ENCODE measurements at places on chromosomes 4 and X. TPM values are rescaled to one million over a fixed set of nuclear protein-coding genes. Genes with fewer than 3 reads are reported as not detected.
A peak's percentile ranks its signal among the peaks of the same experiment; 100 is the strongest.

DNA sequence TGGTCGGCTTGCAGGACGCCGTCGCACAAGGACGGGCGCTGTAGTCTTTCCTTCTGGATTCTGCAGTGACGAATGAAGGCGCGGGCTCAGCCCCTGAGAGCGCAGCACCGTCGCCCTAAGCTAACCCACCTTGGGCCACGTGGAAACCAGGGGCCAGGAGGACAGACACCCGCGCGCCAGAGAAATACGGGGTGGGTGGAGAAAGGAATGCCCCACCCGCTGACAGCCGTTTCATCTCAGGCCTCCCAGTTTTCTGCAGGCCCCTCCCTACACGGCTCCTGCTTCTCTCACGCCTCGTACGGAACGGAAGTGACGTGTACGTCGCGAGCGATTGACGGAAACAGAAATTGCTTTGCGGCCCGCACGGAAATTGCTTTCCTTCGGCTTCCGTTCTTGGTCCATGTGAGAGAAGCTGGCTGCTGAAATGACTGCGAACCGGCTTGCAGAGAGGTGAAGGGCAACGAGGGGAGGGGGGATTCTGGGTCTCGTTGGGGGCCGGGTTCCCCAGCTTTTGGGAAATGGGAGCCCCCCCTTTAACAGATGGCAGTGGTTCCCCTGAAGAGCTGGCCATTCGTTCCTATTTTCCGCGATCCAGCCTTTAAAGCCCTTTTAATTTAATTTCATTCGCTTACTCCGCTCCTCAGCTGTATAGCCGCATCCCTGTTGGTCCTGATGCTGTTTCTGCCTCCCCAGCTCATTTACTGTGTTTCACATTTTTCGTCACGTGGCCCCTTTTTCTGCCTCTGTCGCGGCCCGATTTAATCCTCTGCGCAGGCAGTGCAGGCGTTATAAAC is at the start of gene UTP14A:
Gene UTP14A, plus strand, starts transcription at position 378 of the 794 bp plus-strand sequence. Its CDS starts 47 bp downstream, at position 425.
- DNase-seq, result peak; percentile 91

DNA sequence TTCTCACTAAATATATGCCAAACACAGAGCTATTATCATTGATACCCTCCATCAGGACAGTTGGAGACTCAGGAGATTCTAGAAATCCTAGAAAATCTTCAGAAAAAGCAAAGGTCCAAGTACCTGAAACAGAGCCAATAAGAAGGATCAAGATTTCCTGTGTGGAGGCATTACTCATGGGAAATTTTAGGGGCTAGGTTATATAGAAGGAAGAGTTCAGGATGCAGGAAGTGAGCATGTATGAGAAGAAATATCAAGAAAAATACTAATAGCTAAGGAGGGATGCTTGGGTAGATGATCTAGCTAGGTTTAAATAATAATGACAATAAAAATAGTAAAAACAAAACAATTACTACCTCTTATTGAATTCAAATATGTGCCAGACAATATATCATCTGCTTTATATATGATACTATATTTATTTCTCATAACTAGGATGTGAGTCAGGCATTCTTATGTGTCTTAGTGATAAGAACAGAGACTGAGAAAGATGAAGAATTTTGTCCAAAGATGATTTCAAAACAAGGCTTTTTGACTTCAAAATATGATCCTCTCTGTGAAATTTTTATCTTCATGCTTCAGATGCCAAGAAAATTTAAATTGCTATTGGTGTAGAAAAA is 66.4 kb upstream of the HHIP start:
- DNase-seq, result no peak

DNA sequence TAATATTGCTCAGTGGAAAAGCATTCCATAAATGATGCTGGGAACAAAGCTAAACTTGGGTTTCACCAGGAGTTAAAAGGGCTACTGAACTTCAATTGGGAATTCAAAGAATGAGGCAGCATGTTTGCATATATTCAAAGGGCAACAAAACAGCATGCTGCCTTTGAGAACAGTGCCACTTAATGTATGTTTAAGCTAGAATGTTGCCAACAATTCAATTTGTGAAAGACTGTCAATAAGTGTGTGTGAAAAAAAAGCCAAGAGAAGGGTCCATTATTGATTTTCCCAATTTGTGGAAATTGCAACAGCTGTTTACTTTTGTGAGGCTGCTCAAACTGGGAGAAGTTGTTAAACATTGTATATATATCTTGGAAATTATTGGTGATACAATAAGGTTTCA is 701.9 kb upstream of the ACTRT1 start:
- DNase-seq, result no peak

GRCh38 chrX:30504309-30504708 is 73.3 kb downstream of the TASL start:
- peak; percentile 45 for DNase-seq

DNA sequence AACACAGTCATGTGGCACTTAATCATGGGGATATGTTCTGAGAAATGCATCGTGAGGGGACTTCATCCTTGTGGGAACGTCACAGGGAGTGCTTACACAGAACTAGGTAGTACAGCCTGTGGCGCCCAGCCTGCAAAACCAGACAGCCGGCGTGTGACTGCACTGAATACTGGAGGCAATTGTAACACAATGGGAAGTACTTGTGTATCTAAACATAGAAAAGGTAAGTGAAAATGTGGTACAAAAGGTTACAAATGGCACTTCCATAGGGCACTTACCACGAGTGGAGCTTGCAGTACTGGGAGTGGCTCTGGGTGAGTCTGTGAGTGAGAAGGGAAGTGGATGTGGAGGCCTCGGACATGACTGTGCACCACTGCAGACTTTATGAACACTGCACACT is 5.2 kb downstream of the TLR3 start:
- no peak for DNase-seq

DNA sequence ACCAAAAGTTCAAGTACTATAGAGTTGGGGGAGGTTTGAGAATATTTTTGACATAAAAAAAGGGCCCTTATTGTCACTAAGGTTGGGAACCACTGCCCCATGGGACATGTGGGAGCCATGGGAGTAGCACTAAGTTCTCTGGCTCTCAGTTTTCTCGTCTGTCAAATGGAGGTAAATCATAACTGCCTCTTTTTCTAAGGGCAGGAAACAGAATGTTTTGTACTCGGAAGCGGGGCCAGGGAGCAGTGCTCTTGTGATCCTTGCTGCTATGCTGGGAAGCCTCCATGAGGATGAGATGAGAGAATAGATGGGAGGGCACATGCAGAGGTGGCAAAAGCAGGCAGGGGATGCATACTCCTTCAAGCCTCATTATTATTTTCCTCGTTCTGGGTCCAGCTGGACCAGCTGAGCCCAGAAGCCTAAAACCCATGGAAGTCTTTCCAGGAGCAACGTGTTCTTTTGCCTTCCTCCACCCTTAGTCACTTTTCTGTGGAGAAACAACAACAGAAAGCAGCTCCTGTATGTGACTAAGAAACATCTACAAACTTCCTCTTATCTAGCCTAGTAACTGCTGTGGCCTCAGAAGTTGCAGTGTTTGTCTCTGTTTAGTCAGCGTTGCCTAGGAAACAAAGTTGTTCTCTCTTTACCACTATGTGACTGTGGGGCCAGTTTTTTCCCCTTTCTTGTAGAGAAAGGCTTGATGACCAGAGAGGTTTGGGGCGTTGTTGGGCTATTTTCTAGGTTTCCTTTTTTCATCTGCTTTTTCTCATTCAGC is 64.8 kb downstream of the TSC22D3 start:
- DNase-seq, result peak; percentile 69

- DNase-seq, result no peak
Observed at GRCh38 chr4:11701966-11702725, 273.5 kb upstream of the HS3ST1 start.

DNA sequence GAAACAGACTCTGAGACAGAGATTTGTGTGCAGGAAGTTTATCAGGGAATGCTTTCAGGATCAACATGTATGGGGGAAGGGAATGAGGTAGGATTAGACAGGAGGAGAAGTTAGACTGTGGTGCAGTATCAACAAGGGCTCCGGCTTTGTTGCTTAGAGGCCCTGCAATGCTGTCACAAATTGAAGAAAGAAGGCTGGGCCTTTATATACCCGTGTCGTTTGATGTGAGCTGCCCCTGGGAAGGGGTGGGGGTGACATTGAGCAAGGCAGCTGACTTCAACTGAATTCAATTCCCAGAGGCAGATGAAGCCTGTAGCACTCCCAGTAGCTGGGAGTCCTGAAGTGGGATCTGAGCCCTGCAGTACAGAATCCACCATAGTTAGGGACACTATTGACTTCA is 29.5 kb upstream of the USP9X start:
- DNase-seq, result no peak

- DNase-seq, result no peak
Observed at GRCh38 chr4:24722026-24722568, 73.3 kb upstream of the SOD3 start.

DNA sequence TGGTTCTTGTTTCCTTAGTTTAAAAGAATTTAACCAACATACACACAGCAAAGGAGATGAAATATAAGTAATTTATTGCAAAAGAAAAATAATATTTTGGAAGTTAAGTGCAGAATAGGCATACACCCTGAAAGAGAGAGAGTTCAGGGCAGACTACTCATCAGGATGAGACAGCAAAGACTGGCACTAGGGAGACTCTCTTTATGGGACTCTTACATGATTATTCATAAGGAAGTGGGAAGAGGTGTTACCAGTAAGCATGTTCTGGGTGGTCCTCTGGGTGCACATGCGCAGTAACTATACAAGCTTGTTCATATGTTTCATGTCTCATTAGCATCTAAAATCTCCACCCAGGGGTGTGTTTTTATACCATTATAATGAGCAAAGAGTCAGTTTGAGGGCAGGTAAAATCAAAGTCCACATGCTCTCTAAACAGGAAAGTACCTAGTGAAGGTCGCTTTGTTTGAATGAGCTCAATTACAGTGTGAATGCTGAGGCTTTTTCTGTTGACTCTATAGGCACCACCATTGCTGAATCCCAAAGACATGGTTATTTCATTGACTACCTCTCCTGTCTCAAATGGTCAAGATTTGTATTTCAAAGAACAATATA is 38.2 kb upstream of the PRDM5 start:
- DNase-seq, result no peak

DNA sequence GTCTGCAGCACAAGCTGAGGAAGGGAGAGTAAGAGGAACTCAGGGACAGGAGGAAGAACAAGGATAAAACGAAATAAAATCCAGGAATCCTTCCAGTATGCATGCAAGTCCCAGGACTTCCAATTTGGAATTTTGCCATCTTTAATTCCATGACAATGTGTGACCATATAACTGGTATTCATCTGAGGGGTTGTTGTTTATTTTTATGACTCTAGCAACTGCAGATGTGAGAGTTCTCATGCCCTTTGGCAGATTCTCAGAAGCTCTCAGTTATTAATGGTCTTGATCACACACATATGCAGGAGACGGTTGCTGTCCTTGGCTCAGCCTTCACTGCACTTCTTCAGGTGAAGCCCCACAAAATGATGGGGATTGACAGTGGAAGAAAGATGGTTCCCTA is 148.2 kb downstream of the SMIM20 start:
- DNase-seq, result no peak

GRCh38 chr4:61783050-61783449 is 582.9 kb downstream of the ADGRL3 start:
- DNase-seq, result no peak

DNA sequence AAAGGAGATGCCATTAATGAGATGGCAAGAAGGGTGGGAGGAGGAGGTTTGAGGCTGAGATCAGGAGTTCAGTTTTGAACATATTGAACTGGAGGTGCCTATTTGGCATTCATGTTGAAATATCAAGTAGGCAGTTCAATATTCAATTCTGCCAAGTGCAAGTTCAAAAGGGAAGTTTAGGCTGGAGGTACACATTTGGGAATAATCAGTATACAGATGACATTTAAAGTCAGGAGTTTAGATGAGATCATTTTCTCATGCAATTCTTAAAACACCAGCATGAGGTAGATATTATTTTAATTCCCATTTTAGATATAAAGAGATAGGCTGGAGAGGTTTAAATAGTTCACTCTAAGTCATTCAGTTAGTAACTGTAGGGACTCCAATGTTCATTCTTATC is 26.1 kb downstream of the COQ2 start:
- no peak for DNase-seq

DNA sequence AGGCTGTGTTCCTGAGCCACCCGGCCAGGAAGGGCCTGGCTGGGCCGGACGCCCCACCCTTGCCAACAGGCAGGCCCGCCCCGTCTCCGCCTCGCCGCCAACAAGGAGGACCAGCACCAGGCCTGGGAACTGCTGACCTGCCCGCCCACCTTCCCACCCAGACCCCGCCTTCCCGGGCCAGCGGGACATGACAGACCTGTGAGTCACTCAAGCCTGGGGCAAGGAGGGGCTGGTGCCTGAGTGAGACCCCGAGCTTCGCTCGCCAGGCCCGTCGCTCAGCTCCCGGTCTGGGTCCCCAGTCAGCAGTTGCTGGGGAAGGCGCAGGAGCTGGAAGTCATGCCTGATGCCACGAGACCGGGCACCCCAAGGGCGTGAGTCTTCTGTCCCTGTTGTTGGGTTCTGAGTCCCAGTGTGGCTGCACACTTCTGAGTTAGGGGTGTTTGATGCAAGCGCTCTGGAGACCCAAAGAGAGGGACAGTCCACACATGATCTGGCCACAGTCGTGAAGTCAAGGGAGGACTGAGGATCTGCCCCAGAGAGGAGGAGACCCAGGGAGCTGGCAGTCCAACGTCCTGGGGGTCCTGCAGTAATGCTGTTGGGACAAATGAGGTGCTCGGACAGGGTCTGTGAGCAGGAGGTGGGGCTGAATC is at the start of gene DNASE1L1:
Gene DNASE1L1, minus strand, starts transcription at position 33 of the 650 bp plus-strand sequence. CDS start 3,686 bp downstream, outside the sequence.
- DNase-seq, result no peak

- DNase-seq, result no peak
Observed at GRCh38 chrX:39616098-39616729, 481.5 kb downstream of the BCOR start.

- DNase-seq, result no peak
Observed at GRCh38 chrX:48493890-48494364, 14.9 kb upstream of the PORCN start.

DNA sequence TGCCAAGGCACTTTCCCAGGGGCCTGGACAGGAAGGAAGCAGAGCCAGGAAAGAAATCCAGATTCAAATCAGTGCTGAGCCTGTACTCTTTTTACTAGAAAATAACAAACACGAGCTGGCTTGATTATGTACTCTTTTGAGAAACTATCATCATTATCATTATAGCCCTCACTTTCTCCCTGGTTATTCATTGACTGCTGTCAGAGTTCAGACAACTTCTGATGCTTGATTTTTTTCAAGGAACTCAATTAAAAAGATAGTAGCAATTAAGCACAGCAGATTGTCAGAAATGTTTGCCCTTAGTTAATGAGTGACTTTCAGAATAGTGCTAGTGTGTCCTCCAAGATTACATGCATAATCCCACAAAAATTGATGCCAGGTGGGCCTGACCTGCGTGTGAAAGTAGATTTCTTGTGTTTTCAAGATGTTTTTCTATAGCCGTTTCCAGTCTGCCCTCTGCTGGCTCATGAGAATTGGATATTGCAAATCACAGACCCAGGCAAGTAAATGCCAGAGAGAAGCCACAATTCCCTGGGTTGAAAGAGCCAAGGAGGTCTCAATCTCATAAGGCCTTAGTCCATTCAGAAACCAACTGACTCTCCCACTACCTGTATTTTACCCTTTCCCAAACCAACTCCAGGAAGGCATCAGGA is 14.3 kb upstream of the PNPLA4 start:
- DNase-seq, result no peak

GRCh38 chr4:48798117-48798516 is 18.0 kb upstream of the FRYL start:
- no peak for DNase-seq

Gene DMP1
- polyA plus RNA-seq, result 0.07 TPM

Gene CXorf66
- not detected for polyA plus RNA-seq

Gene DDX60
- polyA plus RNA-seq, result 10.3 TPM

Gene CLIC2
- 4.6 TPM for polyA plus RNA-seq

Gene SMR3B
- polyA plus RNA-seq, result not detected

Gene IL15
- polyA plus RNA-seq, result 1.4 TPM

Gene SRPX
- polyA plus RNA-seq, result 16.4 TPM

Gene HPRT1
- 37.0 TPM for polyA plus RNA-seq

Gene CSAG2
- polyA plus RNA-seq, result not detected

Gene P2RY10
- not detected for polyA plus RNA-seq

Gene SLC38A5
- 10.3 TPM for polyA plus RNA-seq

Gene VEGFC
- 18.1 TPM for polyA plus RNA-seq
